Dermis blood vessel endothelial cell (primary cell): ENCODE measurements at places on chromosomes 3 and 15. TPM values are rescaled to one million over a fixed set of nuclear protein-coding genes. Genes with fewer than 3 reads are reported as not detected.

DNA sequence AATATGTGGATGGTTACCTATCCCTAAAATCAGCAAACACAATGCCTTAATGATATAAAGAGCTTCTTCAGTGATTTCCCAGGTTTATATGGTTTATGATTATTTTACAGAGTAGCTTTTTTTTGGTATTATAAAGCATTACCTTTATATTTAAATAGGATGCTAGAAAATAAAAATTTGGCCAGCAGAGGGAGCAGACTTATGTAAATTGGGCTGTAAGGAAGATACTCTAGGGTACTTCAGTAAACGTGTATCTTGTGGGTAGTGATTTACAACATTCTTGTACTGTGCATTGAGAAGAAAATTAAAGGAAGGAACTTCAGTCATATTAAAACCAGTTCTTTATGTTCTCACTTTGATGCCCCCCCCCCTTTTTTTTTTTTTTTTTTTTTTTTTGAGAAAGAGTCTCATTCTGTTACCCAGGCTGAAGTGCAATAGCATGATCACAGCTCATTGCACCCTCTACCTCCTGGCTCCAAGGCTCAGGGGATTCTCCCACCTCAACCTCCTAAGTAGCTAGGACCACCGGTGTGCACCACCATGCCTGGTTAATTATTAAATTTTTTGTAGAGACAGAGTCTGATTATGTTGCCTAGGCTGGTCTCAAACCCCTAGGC, 167.9 kb downstream of the BBX start:
- peak; percentile 78 for DNase-seq

- DNase-seq: peak; percentile 95
Observed at GRCh38 chr3:10192953-10193691, 28.4 kb downstream of the IRAK2 start.

GRCh38 chr15:92111291-92111690, 257.8 kb downstream of the SLCO3A1 start:
- DNase-seq: no peak

The GOLGA8O gene
- total RNA-seq: 0.09 and 0.51 TPM in 2 replicates

The TMCO5A gene
- not detected in 2 replicates for total RNA-seq

GRCh38 chr15:32729700-32730395, 12.0 kb downstream of the GREM1 start:
- no peak for DNase-seq

DNA sequence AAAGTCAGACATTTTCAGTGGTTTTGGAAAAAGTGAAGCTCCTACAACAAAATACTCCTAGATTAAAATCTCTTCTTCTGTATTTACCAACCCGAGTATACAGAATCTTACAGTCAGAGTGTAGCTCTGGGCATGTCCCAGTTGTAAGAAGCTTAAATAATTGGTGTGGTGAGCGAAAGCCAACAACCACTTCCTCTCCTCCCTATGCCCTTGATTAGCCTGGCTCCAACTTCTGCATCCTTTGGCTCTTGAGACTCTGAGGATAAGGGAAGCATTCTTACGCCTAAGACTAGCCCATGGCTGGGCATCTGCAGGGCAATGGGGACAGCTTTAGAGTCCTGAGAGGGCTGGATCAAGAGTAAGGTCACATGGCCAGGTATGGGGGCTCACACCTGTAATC, 25.5 kb downstream of the RFT1 start:
- no peak for DNase-seq
